NCI-H2227 treated with DMSO at 0.1 percent for 48 hours (cell line): ENCODE measurements at places on chromosomes 3 and 15.

DNA sequence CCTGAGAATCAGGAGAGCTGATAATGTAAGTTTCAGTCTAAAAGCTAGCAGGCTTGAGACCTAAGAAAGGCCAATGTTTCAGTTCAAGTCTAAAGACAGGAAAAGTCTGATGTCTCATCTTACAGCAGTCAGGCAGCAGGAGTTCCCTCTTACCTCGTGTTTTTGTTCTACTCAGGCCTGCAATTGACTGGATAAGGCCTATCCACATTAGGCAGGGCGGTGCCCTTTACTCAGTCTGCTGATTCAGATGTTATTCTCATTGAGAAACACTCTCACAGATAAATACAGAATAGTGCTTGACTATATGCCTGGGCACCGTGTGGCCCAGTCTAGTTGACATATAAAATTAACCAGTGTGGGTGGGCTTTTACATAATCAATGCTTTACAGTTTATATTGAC lies 122.4 kb downstream of the NR1D2 start:
- DNase-seq, result no peak

DNA sequence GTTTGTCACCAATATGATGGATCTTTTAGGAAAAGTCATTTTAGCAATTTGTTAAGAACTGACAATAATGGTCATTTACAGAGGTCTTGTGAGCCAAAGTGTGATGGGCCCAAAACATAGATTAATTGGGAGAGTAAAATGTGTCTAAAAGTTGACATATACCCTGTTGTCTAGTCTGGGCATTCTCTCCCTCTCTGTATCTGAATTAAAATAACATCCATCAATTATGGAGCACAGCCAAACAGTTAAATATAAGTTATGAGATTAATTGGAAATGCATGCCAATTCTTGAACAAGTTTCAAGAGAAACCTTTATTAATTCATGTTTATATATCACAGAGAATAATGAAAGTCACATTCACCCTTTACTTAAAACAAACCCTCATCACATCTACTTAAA lies 13.6 kb upstream of the NANOGP8 start:
- DNase-seq, result no peak

DNA sequence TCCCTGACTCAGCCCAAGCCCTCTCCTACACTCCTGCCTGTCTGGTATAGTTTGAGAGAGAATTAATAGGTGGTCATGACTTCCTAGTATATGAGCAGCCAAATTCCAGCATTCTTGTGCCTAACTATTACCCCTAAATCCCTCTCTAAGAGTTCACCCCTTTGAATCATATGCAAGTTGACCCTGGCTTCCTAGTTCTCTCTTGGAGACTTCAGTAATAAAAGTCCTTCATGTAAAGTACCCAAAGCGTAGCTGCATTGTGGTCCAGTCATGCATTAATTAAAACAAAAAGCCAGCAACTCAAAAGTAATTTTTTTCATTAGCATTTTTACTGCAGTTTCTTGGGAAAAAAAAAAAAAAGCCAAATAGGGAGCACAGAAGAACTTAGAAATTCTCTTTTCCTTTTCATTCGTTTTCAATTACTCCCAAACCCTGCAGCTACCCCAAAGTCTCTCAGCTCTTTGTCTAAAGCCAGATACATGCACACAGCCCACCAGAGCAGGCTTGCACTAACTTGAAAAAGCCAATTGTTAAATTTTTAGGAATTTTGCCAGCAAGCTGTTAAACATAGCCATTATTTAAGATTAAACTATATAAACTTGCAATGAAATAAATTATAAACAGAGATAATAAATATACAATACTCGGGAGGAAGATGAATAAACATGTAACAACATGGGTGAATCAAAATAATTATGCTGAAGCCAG lies 50.1 kb upstream of the STT3B start:
- DNase-seq, result no peak

DNA sequence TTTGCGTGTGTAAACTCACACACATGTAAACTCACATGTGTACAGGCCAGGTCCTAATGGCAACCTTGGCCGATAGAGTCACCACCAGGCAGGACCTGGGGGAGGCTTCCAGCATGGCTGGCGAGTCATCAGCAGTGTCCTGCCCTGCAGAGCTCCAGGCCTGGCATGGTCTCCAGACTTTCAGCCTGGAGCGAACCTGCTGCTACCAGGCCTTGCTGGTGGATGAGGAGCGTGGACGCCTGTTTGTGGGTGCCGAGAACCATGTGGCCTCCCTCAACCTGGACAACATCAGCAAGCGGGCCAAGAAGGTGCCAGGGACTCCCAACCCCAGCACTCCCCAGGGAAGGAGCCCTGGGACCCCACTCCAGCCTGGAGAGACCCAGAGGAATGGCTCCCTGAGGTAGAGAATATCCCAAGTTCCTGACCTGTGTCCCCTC lies 1.0 kb downstream of the SEMA3B start:
- no peak for DNase-seq

DNA sequence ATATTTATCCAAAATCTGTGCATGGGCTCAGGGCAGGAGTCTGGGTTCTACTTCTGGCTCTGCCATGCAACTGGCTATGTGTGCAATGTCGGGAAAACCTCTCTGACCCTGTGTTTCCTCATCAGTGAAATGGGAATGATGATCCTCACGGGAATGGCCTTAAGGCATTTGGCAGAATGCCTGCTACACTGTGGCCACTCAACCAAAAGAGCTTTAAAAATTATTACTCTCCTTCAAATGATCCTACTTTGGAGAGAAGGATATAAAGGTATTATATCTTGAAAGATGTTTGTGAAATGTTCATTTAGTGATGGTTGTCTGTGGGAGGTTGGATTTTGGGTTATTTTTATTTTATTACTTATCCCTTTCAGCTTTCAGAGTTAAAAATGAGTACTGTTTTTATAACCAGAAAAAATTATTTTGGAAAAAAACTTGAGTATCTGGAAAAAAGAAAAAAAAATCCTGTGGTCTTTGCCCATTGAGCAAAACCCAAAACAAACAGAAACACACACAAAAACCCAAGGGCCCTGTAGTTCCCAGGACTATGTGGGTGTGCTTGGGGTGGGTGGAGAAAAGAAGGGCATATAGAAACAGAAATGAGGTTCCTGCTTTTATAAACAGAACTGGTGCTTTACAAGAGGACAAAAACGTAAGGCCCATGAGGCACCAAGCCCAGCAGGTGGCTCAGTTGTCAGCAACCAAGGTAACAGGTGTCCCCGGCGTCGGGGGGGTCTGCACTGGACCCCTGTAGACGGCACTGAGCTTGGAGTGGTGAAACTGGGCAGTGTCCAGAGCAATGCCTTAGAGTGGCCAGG lies 22.0 kb downstream of the RGMA start:
- DNase-seq, result no peak

DNA sequence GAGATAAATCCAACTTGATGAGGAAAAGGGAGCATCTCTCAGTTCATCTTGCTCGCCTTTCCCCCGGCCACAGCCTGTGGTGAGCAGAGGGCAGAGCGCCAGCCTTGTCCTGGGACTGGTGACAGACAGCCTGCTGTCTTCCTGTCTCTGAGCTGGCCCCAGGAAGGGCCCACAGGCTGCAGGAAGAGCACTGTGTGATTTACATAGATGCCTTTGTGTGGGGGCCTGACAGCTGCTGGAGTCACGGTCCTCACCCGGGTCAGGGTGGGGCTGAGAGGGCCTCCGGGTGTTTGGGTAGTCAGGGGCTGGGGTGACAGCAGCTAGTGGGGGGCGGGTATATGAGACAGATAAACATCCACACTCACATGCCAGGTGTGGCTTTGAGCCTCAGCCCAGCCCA lies 29.3 kb downstream of the PLA2G4D start:
- DNase-seq, result no peak

GRCh38 chr15:86623236-86623635 lies 543.6 kb downstream of the AGBL1 start:
- DNase-seq, result no peak

DNA sequence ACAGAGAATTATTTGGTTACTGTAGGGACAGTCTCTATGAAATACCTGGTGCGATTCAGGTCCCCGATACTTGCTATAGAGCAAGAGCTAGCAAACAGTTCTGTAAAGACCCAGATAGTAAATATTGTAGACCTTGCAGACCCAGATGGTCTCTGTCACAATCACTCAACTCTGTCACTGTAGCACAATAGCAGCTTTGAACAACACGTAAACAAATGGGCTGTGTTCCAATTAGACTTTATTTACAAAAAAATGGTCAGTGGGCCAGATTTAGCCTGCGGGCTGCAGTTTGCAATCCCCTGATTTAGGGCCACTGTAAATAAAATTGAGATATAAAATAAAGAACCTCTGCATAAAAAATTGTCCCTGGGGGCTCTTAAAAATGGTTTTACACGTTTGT lies 127.7 kb downstream of the SV2B start:
- no peak for DNase-seq

- no peak for DNase-seq
These were observed 496.6 kb upstream of the SGO1 start for GRCh38 chr3:20682573-20682972.

GRCh38 chr3:13157986-13158385 lies 84.8 kb upstream of the IQSEC1 start:
- DNase-seq, result no peak

GRCh38 chr3:17054301-17054981 lies 169.7 kb downstream of the PLCL2 start:
- DNase-seq, result no peak

DNA sequence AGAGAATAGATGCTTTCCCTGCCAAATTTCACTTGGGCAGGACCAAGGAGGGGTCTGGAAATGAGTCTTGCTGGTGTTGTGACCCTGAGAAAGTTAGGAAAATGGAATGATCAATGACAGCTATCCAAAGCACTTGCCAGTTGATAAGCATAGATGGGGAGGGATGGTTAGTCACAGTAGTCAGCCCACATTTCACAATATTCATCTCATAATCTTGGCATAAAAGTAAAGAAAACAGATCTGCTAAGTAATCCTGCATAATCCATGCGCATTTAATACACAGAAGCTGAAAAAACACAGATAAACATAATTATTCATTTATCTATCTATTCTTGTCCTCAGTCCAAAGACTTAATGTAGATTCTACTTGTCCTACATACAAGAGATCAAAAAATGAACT lies 184.1 kb downstream of the ZIC4 start:
- no peak for DNase-seq

- DNase-seq, result no peak
These were observed 3.5 kb upstream of the PCSK6 start for GRCh38 chr15:101492766-101493692.

DNA sequence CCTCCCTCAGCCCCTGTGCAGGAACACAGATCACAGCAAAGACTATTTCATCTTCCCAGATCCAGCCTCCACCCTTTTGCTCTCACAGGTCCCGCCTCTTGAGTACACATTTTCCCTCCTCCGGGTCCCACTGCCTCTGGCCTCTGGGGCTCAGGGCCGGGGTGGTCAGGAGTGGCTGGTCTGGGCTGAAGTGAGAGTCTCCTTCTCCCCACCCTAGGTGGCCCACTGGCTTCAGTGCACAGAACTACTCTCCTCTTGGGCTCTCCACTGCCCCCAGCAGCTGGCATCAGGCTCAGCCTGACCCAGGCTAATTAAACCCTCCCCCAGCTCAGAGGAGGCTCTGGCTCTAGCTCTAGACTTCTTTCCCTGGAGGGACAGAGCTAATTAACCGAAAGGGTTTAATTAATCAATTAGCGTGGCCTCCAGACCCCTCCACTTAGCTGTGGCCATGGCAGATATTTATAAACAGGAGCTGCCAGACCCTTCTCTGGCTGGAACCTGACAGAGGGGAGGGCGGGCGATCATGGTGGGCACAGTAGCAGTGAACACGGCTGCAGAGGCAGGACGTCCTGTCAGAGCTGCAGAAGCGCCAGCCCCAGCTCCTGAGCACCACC lies 15.1 kb downstream of the DUSP7 start:
- no peak for DNase-seq

DNA sequence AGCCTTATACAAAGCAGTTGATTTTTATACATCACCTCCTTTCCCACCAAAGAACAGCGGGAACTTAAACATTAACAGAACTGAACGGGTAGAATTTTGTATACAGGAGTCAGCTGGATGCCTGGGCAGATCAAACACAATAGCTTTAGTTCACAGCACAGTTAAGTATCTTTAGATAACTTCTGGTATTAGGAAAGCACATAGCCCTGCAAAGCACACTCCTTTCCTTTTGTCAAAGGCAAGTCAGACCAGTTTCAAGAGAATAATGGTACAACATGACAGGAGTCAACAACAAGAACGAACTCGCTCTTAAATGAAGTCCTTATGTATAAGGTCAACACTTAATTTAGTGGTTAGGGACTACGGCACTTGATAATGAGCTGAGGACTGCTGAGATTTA lies 26.3 kb downstream of the ABCC5 start:
- DNase-seq, result peak; percentile 33

DNA sequence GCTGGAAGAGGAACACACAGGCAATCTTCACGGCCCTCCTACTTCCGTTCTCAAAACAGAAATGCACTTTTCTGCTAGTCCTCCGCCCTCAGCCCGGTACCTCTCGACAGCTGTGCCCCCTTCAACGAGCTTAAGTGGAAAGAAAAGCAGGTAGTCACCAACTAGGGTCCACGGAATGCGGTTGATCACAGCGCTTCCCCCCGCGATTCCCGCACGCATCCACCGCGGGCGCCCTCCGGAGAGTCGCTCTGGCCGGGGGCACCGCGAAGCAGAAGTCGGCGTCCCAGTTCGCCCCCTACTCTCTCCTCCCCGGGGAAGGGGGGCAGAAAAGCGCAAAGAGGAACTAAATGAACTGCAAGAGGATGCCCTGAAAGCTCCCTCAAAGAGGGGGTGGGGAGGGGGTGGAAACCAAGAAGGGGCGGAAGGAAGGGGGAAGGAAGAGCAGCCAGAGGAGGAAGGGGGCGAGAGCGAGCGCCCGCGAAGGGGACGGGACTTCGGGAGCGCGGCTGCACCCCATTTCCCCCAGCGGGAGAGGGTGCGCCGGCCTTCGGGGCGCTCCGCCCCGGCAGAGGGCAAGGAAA lies 738 bp downstream of the ACAP2 start:
- peak; percentile 27 for DNase-seq

- DNase-seq, result no peak
These were observed 104.2 kb downstream of the OXSM start for GRCh38 chr3:25894101-25894500.

DNA sequence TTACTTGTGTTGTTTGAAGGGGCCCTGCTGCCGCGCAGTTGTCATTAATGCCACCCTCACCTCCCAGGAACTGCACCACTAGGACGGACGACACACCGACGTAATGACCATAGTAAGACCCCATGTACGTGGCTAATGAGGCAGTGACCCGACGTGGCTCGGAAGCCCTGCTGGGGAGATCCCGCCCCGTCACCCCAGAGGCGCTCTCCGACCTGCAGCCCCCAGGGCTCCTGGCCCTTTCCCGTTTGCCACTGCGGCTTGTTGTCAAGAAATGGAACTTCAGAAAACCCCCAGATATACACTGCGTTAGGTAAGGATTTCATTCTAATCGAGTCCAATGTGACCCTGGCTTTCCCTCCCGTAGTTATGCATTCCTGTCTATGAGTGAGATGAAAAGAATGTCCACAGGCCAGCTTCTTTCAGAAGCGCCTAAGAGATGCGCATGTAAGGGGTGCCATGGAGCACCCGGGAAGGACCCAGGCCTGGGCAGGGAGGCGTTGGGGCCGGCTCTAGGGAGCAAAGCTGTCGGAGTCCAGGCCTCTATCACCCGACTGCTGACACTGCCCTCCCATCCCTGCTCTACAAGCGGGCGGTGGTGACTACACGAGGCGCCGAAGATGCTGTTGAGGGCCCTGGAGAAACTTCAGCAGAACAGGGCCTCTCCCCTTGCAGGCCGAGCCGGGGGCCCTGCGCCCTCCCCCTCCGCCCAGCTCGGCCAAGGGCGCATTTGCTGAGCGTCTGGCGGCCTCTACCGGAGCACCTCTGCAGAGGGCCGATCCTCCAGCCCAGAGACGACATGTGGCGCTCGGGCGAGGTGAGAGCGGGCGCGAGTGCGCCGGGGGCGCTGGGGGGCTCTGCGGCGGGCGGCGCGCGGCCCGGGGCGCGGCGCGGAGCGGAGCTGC lies at the start of gene GABRA5:
Gene GABRA5, plus strand, starts transcription at position 765 of the 902 bp plus-strand sequence. CDS start 2,187 bp downstream, outside the sequence.
- peak; percentile 4 for DNase-seq
